NCI-H1105 treated with DMSO at 0.1 percent for 48 hours (cell line): ENCODE measurements at places on chromosomes 5 and 9.

DNA sequence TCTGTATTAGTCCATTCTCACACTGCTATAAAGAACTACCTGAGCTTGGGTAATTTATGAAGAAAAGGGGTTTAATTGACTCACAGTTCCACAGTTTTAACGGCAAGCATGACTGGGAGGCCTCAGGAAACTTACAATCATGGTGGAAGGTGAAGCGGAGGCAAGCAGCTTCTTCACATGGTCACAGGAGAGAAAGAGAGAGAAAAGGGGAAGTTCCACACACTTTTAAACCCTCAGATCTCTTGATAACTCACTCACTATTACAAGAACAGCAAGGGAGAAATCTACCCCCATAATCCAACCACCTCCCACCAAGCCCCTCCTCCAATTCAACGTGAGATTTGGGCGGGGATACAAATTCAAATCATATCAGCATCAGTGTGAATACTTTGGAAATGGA is 133.4 kb upstream of the SLC30A5 start:
- DNase-seq = no peak

DNA sequence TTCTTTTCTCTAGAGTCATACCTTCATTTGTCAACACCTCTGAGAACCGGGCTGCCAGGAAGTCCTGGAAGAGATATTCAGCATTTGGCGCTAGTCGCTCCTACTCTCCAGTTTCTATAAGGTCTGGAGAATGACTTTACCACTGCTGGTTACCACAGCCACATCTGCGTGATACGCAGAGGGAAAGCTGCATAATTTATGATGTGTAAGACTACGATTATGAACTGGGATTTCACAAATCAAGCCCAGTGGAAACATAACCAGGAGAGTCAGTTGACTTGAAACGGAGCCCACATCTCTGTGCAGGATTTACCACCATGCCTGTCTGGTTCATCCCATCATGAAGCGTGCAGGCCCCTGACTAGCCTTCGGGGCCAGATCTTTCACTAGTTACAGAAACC is 72.6 kb downstream of the FGF1 start:
- no peak for DNase-seq

DNA sequence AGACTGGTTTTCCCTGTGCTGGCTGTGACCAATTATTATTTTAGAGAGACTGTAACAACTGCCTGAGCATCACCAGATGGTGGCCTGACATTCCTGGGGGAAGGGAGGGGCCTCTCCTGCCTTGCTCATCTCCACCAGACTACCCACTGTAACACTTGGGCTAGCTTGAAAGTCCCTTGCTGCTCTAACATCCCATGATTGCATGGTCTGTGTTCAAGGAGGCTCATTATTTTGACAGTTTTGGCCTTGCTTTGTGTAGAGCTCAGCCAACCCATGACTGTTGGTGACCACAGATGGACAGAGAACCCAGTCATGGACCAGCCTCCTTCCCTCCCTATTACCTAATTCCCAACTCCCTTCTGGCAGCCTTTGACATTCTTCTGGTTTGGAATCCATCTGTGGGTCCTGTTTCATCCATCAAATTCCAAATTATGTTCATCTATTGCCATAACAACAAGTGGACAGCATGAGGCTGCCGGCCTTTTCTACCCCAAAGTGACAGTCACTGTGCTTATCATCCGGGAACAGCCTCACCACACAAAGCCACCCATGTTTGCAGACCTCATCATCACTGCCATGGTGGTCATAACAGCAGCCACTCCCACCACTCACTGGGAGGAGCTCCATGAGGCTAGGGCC is 49.0 kb upstream of the ICE1 start:
- DNase-seq = no peak

DNA sequence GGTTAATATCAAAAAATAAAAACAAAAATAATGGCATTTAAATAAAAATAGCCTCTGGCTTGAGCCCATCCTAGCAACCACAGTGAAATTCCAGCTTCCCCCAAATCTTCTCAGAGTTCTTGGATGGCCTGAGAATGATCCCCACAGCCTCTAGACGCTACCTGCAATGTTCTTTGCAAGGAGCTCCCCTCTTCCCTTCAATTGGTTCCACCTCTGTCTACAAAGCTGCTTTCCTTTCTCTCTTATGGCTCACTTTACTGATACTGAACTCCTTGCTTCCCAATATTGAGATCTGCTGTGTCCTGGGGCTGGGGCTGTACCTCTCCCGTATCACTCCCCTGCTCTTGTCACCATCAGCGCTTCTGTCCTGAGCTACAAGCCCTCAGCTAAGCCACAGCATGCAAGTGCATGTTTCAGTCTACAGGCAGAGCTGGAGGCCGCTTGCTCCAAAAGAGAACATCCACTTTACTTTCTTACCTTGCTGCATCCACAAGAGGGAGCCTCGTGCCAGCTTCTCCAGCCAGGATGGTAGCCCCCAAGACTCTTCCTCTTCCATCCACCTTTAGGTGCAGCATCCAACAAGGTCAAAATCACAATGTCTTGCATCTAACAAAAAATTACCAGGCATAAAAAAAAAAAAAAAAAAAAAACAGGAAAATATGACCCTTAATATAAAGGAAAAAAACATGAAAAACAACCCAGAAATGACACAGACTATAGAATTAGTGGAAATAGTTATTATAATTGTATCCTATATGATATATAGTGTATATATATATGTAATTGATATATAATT is 57.4 kb upstream of the PRSS3 start:
- peak; percentile 49 for DNase-seq

GRCh38 chr5:176524138-176524537 is 13.1 kb downstream of the RNF44 start:
- no peak for DNase-seq

GRCh38 chr9:35690294-35690613 is 529 bp upstream of the TPM2 start:
- no peak for DNase-seq

- DNase-seq = no peak
These were observed 463.9 kb downstream of the MTRR start for GRCh38 chr5:8332666-8333445.

- no peak for DNase-seq
These were observed 38.0 kb downstream of the KCNV2 start for GRCh38 chr9:2755285-2755684.

- peak; percentile 50 for DNase-seq
These were observed 88.1 kb downstream of the KCNN2 start for GRCh38 chr5:114449860-114450421.

DNA sequence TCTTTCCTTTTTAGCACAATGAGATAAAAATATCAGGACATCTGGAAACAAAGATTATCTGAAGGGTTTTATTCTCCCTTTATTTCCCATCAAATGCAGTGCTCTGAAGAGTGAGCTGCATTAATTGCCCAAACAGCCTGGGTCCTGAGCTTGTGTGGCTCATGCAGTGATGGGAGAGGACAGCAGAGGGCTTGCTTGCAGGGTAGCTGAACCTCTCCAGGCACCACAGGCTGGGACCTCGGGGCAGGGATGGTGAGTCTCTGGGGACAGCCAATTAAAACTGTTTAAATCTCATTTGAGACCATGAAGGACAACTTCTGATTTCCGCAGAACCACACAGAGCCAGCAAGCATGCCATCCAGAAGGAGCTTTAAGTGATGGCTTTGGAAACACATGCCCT is 71.2 kb downstream of the PLAC8L1 start:
- no peak for DNase-seq

DNA sequence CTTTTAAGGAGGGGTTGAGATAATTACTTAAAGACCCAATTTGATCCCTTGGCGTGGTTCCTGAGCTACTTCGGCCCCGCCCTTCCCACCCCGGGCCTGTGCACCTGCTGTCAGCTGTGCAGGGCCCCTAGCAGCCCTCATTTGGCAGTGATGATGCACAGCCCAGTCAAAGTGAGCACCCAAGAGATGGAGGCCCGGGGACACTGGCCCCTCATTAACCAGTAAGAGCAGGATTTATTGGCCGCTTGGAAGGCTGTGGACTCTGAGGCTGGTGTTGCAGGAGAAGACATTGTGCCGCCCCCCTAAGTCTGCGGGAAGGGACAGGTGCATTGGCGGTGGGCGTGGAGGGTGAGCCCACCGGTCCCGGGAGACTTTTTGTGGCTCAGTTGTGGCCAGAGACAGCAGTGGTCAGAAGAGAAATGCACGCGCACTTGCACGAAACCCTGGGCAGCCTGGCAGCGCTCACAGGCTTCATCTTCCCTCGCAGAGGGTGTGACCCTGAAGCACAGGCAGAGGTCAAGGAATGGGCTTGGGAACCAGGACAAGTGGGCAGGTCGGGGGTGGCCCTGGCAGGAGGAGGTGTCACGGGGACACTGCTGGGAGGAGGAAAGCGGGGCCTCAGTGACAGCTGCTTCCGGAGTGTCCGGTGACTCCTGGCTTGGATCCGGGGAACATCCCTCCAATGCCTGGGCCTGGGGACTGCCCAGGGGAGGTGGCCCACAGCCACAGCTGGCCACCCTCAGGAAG is 74.0 kb upstream of the RXRA start:
- no peak for DNase-seq

- no peak for DNase-seq
These were observed 26.4 kb upstream of the TTC39B start for GRCh38 chr9:15333376-15333881.

DNA sequence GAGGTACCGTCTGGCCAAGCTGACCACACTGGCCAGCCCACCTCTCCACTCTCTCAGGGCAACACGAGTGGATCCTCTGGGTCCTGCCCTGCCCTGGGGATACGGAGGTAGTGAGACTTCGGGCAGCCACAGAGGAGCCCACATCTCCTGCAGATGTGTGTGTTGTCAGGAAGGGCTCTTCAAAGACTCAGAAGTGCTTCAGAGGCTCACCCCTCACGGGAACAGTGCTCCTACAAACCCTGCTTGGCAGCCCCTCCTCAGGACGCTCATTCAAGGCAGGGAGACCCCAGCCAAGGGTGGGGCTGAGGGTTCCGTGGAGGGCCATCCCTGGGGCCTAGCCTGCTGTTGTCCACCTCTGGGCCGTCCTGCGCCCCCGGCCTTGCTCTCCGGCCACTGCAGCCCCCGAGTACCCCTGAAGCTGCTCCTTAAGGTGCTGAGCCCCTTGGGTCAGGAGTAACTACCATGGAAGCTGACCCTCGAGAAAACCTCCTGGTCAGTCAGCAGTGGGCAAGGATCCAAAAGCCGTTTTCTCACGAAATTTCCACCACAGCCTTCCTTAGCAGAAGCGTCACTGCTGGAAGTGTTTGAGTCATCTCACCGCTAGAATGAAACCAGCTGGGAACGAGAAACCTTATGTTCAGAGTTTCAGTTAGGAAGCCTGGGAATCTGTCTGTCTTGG is 23.2 kb upstream of the LRRC14B start:
- no peak for DNase-seq

DNA sequence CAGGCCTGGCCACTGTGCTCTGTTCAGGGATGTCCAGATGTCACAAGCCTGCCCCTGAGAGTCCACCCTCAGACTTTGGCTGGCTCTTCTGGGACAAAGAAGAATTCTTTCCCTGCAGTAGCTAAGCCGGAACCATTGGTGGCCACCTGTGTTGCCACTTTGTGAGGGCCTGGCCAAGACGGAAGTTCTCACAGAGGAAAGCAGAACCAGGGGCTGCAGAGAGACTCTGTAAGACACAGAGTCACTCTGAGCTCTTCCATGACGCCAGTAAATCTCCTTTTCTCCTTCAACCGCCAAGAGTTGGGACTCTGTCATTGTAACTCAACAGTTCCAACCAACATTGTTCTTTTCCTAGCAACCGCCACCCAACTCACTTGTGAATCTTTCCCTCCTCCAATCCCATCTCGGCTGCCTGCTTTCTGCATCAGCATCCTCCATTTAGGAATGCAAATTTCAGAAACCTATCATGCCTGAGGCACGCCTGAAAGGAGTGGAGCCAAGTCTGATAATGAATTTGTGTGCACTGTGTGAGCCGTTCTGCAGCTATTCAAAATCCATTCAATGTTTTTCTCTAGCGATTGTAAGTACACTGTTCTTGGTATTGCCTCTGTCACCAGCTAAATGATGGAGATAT is 37.8 kb upstream of the ATP6V1G1 start:
- no peak for DNase-seq

DNA sequence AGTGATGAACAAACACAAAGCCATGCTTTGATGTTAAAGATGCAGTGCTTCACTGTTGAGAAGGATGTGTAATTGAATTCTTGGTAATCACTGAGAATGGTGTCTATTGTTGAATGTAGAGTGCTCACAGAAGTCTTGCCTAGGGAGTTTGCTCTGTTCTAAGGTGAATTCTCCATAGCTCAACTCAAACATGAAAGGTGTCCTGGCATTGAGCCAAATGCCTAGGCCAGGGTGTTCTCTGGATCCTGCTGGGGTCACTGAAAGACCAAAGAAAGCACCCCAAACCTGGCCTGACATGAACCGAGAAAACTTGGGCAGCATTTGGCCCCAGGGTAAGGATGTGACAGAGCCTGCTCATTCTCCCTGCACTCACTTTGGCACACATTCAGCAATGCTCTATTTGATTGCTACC is 217.3 kb downstream of the ARL15 start:
- DNase-seq = peak; percentile 11

GRCh38 chr9:77811832-77812231 is 163.7 kb upstream of the GNA14 start:
- DNase-seq = no peak

DNA sequence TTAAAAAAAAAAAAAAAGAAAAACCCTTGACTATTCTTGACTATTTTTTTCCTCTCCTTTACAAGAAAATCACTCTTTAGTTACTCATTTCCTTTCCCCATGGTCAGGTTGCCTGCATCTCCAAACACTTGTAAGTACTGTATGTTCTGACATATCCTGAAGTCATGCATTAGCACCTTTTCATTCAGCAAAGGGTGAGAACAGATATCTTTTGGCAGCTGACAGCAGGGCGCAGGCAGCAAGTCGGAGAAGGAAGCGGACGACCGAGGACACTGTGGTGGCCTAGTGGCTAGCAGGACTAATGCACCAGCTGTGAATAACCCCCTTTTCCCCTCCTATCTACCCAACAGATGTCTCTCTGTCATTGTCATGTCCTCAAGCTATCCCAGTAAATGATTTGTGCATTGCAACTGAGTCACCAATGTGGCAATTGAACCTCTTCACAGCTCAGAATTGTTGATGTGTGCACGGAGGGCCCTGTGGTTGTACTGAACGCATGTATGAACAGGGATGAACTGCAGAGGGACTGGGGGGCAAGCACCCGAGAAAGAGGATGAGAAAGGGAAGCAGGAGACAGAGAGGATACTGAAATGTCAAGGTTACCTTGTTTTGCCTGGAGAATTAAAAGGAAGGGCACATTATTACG is 996.0 kb upstream of the ARRDC3 start:
- no peak for DNase-seq

GRCh38 chr9:79741381-79741780 is 169.6 kb downstream of the TLE4 start:
- no peak for DNase-seq
